ENCODE measurements at places on chromosomes 5 and 9.

DNA sequence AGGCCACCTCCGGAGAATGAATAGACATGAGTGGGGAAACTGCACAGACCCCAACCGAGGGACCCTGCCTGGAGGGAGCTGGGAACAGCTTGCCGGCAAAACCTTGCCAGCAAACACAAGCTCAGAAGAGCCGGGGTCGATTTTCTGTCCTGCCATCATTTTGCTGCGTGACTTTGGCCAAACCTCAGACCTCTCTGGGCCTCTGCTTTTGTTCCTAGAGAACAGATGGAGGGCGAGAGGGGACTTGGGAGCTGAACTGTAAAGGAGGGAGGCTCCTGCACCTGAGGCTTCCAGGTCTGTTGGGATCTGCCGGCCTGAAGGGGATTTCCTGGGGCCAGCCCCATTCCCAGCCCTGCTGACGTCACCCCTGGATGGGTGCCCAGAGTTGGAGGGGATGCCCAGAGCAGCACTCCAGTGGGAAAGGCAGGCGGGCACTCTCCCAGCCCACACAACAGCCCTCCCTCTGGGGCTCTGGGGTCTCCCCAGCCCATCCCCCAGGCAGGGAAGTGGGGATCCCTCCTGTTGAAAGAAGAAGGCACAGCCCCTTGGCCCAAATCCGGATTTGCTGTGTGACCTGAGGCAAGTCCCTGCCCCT, 40.4 kb upstream of the SYNPO start:
- DNase-seq, result no peak

DNA sequence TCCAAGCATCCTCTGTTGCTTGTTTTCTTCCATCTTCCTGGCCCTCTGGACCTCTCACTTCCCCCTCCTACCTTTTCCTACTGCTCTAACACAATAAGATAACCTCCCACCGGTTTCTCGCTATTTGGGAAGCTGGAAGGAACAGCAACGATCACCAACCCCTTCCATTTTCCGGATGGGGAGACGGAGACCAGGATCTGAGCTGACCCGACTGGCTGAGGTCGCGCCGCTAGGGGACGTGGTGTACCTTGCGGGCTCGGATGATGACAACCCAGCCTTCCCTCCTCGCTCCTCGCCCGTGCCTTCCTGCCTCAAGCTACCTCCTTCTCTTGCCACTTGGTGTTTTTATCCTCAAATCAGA, 1.9 kb downstream of the LPAR1 start:
- no peak for DNase-seq

GRCh38 chr9:99431103-99431502, 209.0 kb downstream of the SEC61B start:
- DNase-seq, result no peak

GRCh38 chr5:150946351-150946905, 41.6 kb upstream of the ZNF300 start:
- DNase-seq, result no peak

- DNase-seq, result no peak
Measured at GRCh38 chr9:22244139-22245011, 202.2 kb upstream of the DMRTA1 start.

DNA sequence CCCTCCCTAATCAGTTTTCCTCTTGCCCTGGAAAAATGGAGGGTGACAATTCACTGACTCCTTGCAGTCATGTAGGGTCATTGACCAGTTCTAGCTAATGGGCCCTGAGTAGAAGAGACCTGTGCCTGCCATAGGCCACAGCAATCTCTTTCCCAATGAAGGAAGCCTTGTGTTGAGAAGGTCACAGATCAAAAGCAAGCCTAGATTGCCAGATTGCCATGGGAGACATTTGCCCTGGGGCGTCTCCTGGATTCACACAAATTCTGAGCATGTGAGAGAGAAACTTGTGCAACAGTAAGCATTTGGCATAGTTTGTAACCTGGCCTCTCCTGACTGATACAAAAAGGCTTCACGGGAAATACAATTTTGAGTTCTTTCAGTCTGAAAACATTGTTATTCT, 148.0 kb downstream of the NUDT12 start:
- no peak for DNase-seq

DNA sequence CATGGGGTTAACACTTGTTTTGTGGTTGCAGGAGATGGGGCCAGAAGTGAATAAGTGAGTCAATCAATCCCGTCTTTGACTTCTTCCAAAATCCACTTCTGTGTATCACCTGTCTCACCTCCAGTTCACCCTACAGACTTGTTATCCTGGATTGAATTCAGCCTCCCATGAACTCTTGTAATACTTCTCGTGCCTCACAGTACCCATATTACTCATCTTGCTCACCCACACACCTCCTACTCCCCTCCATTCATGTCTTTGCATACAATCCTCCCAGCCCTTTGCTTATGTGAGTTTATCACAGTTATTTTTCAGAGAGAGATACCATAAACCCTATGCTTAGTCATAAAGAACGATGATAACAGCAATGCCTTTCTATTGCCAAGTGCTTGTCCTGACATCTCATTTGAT, 52.9 kb upstream of the PAPPA start:
- DNase-seq, result no peak

GRCh38 chr9:89026876-89027275, 35.6 kb downstream of the S1PR3 start:
- DNase-seq, result no peak

DNA sequence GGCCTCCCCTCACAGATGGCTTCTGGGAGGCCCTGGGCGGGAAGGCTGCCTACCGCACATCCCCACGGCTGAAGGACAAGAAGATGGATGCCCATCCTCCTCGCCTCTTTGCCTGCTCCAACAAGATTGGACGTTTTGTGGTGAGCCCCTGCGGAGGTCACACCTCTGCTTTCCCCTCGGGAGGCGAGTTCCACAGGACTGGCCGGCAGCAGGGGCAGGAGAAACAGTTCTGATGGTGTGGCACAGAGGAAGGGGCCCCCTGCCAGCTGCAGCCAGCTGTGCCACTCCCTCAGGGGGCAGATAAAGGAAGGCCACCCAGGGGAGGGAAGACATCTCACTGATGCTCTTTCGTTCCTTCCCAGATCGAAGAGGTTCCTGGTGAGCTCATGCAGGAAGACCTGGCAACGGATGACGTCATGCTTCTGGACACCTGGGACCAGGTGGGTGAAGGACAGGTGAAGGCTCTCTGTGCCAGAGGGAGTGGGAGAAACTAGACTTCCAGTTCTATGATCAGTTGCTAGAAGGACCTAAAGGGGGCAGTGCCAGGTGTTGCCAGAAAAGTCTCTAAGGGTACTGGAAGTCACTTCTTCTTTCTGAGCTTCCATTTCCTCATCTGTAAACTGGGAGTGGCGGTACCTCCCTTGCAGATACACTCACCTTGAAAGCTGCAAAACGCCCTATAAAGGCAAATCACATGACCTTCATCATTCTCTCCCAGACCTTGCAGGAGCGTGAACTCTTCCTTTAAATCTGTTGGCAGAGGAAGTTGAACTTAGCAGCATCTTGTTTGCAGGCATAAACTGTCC, 41.0 kb downstream of the STOM start:
- no peak for DNase-seq

DNA sequence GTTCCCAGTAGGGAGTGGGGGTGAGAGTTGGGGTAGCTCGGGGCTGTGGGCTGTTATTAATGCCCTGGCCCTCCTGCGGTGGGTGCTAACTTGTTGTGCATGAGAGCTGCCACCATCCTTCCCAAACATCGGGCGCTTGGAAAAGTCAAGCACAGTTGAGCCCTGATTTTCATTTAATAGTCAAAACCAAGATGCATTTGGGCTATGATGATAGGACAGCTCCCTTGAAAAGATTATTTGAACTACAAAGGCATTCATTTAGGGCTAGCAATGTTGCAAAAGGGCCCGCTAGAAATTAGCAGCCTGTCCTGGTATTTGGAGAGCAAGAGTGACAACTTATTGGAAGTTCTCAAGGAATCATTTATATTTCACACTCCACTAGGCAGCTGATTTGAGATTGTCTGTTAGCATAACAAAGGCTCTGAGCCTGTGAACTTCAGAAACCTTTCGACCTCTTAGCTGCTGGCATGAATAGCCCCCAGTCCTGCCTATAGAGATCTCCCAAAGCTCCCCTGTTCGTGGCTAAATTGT, 128.2 kb upstream of the TMEM161B start:
- no peak for DNase-seq

DNA sequence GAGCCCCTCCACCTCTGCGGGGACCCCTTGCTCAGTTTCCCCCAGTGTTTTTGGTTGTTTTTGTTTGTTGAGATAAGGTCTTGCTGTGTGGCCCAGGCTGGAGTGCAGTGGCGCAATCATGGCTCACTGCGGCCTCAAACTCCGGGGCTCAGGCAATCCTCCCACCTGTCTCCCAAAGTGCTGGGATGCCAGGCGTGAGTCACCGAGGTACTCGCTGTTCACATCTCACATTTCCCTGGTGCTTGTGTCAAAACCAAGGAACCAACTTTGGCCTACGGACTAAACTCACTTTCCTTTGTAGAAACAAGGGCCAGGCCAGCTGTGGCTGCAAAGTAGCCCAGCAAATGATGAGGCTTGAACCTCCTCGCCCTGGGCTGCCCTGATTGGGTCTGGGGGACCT, 9.7 kb upstream of the AJM1 start:
- DNase-seq, result no peak

DNA sequence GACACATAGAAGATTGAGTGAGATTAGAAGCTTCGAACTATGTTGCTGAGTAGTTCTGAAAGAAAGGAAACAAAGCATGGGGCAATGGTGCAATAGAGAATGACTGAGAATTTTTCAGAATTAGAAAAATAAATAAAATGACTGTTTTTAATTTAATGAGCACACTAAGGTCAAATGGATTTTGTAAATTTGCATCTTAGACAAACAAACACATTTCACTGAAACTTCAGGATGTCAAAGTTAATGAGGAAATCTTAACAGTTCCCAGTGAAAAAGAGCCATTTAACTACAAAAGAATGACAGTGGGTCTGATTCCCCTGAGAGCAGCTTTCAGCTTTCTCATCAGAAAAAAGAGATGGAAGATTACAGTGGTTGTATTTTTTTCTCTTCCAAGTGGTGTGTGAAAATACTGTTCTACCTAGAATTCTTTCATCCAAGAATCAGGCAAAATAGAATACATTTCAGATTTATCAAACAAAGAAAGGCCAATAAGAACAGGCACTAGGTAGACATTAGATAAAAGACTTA, 591.9 kb downstream of the SEMA5A start:
- no peak for DNase-seq

- no peak for DNase-seq
Measured at GRCh38 chr5:36796155-36796554, 80.4 kb upstream of the NIPBL start.

- DNase-seq, result no peak
Measured at GRCh38 chr5:7616897-7617296, 221.0 kb downstream of the ADCY2 start.

- no peak for DNase-seq
Measured at GRCh38 chr9:129319076-129319937, 141.2 kb upstream of the IER5L start.

DNA sequence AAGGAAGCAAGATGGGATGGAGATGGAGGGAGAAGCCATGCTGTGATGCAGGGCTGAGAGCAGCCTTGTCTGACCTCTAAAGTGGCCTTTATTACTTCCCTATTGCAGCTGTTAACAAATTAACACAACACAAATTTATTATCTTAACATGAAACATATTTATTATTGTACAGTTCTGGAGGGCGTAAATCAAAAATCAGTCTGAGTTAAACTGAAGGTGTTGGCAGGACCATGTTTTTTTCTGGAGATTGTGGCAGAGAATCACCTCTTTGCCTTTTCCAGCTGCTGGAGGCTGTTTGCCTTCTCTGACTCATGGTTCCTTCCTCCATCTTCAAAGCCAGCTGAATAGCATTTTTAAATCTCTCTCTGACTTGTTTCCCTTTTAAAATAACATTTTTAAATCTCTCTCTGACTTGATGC, 7.2 kb upstream of the MCC start:
- no peak for DNase-seq

DNA sequence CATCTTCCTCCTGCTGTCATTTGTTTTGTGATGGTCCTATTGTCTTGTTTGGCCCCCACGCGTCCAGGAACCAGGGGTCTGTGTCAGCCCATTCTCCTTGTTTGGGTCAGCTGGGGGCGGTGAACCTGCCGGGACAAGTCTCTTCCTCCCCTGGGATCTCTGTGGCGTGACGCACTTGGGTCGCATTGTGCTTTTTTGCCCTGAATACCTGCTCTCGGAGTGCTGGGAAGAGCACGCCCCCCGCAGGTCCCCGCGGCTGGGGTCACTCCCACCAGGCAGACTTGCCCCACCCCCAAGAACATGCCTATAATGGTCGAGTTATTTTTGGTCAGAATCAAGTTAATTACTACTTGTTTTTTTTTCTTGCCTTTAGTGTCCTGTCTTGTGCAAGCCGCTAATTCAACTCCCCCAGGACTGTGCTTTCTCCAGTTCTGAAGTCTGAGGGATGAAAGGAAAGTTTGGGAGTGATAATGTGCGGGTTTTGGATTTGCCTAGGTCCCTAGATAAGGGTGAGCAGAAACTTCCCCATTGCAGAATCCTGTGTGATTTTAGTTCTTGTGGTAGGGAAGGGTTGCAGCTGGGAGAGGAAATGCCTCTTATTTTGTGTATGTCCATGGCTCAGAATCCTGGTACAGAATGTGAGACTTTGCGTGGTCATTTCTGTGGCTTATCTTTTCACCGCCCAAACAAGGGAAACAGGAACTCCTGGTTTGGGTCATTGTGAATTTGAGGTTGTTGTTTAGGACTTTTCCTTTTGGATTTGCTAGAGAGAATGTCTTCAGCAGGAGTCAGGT, 789 bp downstream of the ACER2 start:
- DNase-seq, result no peak

DNA sequence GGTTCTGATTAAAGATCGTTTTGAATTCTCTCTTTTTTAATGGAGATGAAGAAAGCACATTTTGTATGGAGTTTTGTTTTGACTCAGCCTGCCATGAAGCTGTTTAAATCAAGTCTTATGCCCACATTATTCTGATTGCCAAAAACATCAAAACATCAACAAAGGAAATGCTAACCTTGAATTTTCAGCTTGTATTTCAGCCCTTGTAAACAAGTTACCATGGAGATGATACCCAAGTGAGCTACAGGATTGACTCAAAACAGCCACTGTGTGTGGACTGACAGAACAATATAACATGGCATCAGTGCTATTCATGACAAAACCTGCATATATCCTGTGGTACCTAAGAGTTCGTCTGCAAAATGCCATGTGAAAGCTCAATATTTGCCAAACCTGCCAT, 1581.0 kb downstream of the MAT2B start:
- DNase-seq, result no peak

DNA sequence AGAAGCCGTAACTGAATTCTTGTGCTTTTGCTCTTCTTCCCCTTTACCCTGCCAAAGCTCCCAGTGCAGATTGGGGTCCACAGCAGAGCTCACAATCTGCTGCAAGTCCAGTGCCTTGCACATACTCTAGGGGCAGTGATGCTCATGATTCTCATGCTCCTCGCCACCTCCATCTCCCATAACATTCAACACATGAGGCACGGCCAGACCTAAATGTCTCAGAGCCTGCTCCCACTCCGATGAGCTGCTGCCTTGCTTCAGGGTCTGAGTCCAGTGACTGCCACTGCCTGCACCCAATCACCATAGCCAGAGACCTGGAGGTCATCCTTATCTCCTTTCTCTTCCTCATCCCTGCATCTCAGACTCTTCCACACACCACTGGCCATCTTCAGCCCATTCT, 10.5 kb downstream of the CSF1R start:
- DNase-seq, result no peak

- no peak for DNase-seq
Measured at GRCh38 chr5:91937121-91937520, 554.0 kb upstream of the ARRDC3 start.

All from cortex of kidney (tissue), 1 donor.